ENCODE measurements at places on chromosomes 3 and 15.

DNA sequence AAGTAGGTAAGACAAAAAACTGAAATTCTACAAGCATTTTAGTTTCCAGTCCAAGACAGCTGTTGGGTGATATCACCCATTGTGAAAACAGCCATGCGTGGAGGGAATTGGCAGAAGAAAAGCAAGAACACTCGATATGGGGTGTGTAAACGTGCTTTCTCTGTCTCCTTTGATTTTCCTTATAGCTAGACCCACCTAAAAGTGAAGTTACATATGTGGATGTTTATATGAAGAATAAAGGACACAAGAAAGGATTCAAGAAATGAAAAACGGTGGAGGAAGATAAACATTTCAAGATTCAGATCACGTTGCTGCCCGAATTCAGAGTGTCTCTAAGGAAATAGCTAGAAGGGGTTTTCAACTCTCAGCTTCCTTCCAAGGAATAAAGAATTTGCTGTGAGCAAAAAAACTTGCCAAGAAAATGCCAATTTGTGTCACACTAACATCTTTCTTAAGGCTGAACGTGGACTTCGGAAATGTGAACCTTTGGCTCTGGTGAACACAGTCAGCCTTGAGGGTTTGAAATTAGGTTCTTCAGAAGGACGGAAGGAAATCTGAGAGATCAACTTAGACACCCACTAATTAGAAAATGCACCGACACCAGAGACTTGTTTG is 269.0 kb upstream of the ADAMTS9 start:
- no peak for DNase-seq

- no peak for DNase-seq
Observed at GRCh38 chr3:64349551-64349950, 124.3 kb upstream of the PRICKLE2 start.

- no peak for DNase-seq
Observed at GRCh38 chr15:55915221-55915620, 78.2 kb downstream of the NEDD4 start.

DNA sequence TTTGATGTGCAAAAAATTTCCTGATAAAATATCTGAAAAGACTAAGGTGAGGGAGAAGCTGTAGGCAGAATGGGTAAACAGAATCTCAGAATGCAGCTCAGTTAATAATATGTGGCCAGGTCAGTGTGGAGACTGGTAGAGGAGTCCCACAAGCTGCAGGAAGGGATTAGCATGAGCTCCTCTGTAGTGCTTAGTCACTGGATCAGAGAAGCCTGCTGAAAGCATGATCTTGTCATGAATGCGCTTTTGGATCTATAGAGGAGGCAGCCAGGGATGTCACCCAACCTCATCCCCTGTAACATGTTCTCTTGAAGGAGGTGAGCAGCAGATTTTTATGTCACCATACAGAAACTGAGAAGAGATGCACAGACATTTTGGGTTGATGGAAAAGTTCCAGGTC is 1035.3 kb upstream of the GBE1 start:
- no peak for DNase-seq

GRCh38 chr3:192927016-192927415 is 9.4 kb upstream of the MB21D2 start:
- no peak for DNase-seq

- DNase-seq, result no peak
Observed at GRCh38 chr3:8777201-8777977, 8.0 kb upstream of the OXTR start.

Data from RKO (cell line).